ENCODE measurements at places on chromosomes 2 and 18.

- DNase-seq = no peak
Observed at GRCh38 chr18:76518860-76519538, 24.0 kb upstream of the ZNF516 start.

GRCh38 chr2:204026294-204026693 lies 89.7 kb downstream of the ICOS start:
- DNase-seq = no peak

DNA sequence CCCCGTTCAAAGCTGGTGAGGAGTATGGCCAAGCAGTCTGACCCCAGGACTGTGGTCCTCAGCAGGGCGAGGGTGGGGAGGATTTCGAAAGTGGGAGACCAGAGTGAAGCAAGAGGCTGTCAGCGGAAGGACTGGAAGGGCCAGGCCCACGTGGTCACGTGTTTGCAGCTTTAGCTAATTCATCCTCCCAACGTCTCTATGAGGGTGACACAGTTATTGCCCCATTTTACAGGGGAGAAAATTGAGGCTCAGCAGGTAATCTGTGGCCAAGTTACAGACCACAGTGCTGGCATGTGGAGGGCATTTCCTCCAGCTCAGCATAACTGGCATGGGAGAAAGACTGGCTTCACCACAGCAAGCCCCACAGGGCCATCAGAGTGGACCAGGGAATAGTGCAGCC lies 45.4 kb upstream of the LTBP1 start:
- no peak for DNase-seq

DNA sequence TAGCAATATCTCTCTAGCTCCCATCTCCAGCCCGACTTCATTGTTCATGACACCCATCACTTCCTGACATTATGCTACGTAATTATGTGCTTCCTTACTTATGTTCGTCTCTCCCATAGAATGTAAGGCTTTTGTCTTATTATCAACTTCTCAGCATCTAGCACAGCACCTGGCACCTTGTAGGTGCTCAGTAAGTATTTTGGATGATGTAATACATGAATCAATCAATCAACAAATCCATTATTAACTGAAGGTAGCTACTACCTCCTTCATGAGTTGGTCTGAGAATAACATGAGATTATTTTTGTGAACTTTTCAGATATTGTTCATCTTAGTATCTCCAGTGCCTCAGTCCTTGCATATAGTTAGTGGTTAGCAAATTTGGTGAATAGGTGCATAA lies 109.3 kb downstream of the EN1 start:
- no peak for DNase-seq

- no peak for DNase-seq
Observed at GRCh38 chr2:191148281-191148680, 2.5 kb downstream of the STAT4 start.

GRCh38 chr2:191923652-191923997 lies 76.7 kb upstream of the CAVIN2 start:
- no peak for DNase-seq

DNA sequence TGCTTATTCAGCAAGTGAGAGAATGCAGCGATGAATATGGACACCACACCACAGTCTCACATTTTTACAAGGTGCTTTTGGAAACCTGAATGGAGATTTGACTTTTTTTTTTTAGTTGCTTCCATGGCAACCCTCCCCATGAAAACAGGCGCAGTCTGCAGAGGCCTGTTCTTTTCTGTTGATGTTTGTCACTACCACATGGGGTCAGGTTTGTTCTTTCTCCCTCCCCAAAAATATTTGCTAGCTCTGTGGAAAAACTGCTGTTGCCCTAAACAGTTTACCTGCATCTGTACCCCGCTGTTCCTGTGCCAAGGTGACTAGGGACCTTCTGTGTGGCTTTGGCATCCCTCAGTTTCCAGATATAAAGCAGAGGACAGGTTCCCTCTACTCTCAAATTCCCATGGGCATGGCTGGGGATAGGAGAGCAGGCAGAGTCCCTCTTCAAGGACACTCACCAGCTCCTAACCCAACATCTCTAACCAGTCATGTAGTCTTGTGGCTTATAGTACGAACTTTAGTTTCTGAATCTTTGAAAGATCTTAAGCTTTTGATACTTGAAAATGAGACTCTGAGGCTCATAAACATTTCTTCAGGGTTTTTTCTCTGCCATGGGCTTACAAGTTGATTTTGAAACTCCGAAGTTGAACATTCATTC lies 14.7 kb upstream of the MAPRE2 start:
- no peak for DNase-seq

GRCh38 chr18:48514786-48515185 lies 24.0 kb upstream of the CTIF start:
- no peak for DNase-seq

DNA sequence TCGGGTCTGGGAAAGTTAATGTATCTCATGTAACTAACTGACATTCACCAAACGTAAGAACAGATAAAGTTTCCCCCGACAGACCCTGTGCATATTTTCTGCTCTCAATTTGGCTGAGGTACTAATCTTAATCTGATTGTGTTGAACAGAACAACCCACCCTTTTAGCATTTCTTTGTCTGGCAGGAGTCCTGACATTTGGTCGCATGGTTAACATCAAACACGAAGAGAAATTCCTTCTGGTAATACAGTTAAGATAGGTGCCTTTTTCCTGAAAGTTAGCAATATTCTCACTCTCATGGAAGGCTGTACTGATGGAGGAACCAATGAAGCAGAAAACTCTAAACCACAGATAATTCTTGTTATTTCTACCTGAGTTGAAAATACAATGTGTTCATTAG lies 520.8 kb downstream of the PARD3B start:
- no peak for DNase-seq

DNA sequence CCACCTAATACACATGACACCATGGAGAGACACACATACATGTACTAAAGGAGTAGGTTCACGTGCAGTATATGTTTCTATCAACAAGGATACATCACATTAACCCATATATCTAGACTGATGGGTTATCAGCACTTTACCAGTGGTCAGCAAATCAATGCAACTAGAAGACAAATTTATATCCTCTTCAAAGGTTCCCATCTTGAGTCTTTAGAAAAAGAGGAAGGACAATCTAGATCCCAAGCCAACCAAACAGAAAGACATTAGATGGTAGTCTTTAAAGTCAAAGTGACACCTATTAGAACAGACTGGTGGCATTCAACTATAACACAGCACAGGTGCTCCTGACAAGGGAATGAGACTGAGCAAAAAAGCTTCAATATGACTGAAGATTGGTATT lies 13.8 kb upstream of the SERTAD2 start:
- DNase-seq = no peak

- DNase-seq = no peak
Observed at GRCh38 chr2:172484253-172484652, 56.9 kb downstream of the ITGA6 start.

GRCh38 chr18:1050012-1050657 lies 145.5 kb downstream of the ADCYAP1 start:
- no peak for DNase-seq

GRCh38 chr18:70643812-70644211 lies 355.0 kb downstream of the SOCS6 start:
- no peak for DNase-seq

- DNase-seq = peak; percentile 46
Observed at GRCh38 chr2:196234672-196235071, 63.3 kb upstream of the STK17B start.

DNA sequence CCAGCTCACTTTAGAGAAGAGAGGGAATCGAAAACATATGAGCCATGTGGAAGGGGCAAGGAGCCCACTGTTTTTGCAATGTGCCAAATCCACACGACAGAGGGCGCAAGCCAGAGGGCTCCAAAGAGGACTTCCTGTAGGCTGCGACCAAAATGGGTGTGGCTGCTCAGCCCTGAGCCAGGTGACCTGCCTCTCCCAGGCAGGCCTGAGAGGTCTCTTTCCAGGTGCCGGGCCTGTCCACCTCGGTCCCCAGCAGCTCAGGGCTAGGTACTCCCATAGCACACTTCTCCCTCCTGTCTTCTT lies 153.8 kb downstream of the TTC32 start:
- DNase-seq = no peak

- DNase-seq = peak; percentile 85
Observed at GRCh38 chr2:118855451-118856279, 8.2 kb upstream of the EN1 start.

DNA sequence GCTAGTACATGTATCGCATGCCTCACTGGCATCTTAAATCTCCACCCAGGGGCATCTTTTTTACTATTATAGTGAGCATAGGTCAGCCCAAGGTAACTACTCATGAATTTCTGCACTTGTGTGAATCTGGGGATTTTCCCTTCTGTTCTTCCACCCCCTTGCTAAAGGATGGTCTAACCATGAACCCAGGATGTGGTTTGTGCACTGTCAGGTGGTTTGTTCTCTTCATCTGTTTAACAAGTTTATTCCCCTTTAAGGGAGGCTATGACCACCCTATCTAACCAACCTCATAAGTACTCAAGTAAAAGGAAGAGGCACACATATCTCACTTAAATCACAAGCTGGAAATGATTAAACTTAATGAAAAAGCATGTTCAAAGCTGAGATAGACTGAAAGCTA lies 243.0 kb downstream of the RPRM start:
- no peak for DNase-seq

- DNase-seq = no peak
Observed at GRCh38 chr18:49944663-49945062, 131.3 kb upstream of the ACAA2 start.

DNA sequence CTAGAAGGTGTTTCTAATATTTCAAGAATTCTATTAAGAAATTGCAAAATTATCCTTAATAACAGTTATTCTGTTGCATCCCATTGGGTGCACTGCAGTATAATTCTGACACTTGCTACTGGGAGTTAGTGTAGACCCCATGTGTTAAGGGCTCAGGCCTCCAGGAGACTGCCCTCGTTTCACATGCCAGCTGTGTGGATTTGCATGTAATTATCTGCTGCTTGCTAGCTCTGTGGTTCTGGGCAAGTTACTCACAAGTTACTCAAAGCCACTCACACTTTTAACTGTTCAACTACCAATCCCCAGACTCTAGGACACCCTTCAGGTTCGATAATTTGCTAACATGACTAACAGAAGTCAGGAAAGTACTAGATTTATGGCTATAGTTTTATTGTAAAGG lies 38.6 kb downstream of the ST6GAL2 start:
- DNase-seq = no peak

DNA sequence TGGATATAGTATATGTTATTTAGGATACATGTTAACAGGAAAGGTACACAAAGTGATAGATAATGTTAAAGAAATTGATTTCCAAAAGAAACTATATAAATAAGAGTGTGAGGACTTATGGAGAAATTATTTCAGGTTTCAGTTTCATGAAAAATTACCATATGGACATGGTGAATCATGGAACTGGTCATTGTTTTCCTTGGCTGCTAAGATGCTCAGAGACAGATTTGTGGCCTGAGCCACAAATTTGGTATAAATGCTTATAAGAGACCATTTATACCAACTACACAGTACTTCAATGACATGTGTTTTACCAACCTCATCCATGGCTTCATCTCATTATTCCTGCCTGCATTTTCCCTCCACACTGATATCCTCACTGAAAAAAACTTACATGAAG lies 188.1 kb downstream of the FMNL2 start:
- DNase-seq = no peak

DNA sequence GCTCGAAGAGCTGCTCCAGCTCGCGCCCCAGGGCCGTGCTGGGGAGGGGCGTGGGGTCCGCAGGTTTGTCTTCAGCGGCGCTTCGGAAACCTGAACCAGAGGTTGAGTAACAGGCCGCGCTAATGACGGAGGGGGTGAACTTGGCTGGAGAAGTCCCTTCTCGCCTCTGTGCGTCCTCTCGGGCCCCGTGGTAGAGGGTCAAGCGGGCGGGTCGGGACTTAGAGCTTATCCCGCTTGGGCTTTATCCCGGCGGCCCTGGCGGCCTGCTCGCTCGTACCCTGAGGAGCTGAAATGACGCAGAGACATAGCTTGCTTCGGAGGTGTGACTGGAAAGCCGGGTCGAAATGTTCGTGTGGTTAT lies 479 bp downstream of the RNMT start:
- peak; percentile 40 for DNase-seq

DNA sequence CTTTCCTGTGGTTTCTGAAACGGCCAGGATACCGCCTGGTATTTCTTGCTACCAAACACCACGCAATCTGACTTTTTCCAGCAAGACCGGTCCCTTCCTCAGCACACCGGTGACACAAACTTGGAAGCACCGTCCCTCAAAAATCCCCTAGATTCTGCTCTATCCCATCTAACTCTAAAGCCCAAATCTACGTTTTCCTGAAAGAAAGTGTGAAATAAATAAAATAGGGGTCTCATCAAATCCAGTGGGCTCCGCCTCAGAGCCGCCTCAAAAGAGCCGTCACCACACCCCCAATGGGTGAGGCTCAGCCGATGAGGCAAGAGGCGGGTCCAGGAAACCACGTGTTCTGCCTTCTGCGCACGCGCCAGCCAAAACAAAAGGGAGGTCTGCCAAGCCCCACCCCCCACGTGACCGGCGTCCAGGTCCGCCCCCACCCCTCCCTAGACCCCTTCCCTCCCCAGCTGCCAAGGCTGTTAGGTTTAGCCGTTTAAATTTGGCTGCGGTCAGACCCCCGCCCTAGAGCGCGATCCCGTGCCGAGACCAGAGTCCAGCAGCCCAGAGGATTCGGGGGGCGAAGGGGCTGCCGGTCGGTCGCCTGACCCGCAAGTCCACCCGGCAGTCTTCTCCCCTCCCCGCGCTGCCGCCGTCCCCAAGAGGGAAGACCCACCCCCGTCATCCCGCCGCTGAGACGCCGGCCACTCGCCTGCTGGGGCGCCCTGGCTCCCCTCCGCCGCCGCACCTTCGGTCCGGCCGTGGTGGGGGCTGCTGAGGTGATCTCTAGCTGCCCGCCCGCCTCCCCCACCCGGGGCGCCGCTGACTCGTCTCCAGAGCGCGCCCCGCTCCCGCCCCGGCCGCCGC lies 534 bp downstream of the KANSL1L start:
- DNase-seq = peak; percentile 97

GRCh38 chr2:180722551-180723239 lies 257.7 kb upstream of the UBE2E3 start:
- DNase-seq = no peak

GRCh38 chr2:230849633-230850357 lies 14.9 kb upstream of the ITM2C start:
- DNase-seq = peak; percentile 72

DNA sequence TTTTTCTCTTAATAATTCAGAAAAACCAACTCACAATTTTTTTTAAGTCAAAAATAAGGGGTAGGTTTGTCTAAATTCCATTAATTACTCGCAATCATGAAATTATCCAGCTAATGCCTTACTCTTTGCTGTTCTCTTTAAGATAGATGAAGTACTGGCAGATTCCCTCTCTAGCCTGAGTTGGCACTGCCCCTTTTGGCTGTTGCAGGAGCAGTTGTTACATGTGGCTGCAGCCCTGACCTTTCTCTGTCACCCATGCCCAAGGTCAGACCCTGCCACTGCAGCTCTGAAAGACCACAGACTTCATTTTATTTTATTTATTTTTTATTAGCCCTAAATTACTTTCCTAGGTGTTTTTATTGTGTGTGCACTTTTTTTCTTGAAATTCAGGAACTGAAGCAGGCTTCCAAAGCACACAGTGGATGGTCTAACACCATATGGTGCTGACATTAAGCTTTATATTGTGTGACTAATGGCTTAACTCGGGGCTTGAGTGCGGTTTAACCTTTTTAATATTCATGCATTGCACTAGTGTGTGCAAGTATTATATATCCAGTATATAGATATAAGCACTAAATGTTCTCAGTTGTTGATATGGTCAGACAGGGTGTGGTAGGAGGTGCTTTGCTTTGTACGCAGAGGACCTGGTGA lies 313.0 kb downstream of the CDH2 start:
- DNase-seq = no peak

- DNase-seq = no peak
Observed at GRCh38 chr2:160457588-160457987, 36.0 kb downstream of the RBMS1 start.

- DNase-seq = no peak
Observed at GRCh38 chr18:42412281-42412680, 457.2 kb downstream of the PIK3C3 start.
